Spleen (tissue), 13 donors: ENCODE measurements at places on chromosomes 16 and 17. TPM values are rescaled to one million over a fixed set of nuclear protein-coding genes. Genes with fewer than 3 reads are reported as not detected.

DNA sequence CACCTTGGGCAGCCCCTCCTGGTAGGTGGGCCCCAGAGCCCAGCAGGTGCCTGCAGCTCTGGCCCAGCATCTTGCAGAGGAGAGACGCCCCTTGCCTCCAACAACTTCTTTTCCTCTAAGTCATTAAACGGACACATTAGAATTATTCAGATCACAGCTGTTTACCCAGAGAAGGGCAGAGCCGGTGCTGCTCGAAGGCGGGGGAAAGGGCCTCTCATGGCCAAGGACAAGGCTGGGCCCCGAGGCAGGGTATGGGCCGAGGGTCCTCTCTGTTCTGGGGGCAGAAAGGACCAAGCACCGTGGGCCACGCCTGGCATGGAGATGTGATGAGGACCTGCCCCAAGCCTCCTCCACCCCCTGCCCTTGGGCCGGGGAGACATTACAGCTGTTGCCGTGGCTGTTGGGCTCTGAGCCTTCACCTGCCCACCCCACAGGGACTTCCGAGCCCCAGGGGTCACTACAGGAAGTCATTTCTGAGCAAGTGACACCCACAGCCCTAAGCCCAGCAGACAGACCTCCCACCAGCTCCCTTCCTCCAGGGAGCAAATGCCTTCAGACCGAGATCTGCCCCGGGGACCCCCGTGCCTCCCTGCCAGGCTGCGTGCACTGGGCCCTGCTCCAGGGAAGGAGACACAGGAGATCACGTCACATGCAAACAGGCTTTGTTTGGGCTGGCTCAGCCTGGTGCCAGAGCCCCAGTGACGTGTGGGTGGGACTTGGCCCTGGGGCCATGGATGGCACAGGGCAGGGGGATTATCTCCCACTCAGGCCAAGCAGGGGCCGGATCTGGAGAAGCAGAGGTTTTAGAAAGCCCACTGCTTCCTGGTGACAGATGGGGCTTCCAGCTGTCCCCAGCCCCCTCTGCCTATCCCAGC is 699 bp upstream of the PVALEF start:
- DNase-seq: no peak

DNA sequence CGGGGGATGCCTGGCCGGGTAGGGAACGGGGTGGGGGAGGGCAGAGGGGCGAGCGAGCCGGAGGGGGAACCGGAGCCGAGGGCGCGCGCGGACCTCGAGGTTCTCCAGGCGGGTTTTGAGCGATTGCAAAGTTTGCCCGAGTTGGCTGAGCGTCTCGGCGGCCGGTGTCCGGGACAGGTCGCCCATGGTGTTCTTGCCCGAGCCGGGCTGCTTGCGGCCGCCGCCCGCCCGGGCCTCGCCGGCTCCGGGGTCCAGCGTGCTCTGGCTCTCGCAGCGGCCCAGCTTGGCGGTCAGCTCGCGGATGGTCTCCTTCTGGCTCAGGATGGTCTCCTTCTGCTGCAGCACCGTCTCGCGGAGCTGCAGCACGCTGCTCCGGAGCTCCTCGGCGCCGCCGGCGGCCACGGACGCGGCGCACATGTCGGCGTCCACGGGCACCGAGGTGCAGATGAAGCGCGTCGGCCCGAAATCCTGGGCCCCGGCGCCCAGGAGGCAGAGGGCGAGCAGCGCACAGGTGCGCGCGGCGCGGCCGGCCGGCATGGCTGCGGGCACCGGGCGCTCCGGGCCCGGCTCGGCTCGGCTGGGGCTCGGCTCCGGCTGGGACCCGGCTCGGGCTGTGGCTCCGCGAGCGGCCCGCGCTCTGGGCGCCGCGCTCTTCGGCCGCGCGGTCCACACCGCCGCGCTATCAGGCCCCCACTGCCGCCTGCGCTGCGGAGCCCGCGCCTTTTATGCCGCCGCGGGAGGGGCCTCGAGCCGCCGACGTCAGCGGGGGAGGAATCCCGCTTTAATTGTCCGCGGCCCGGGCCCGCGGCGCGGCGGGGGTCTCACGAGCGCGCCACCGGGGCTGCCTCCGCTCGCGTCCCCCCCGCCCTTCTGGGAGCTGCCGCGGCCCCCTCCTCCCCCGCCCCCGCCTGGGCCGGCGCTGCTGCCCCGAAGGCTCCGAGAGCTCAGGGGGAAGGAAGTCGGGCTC is at the start of gene NPTX1:
NPTX1 (minus strand) TSS at position 698 of the 967 bp plus-strand sequence; CDS start at position 537, 161 bp downstream.
- no peak for DNase-seq

GRCh38 chr17:15194859-15195277 is 70.3 kb downstream of the PMP22 start:
- DNase-seq: no peak

DNA sequence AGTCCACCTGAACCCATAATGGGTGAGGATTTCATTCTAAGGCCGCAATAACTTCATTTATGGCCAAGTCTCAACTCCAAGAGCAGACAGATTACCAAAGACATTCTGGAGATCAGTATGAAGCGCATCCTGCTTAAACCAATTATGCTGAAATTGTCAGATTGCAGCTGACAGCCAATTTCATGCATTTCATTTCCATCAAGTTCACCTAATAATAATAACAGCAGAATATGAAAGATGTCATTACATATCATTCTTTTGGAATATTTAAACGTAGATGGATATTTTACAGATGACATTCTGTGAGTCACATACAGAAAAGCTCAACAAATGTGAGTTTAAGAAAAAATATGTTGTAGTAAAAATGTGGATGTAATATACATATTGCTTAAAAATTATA is 54.9 kb upstream of the NACA2 start:
- no peak for DNase-seq

The CACNG3 gene
- not detected for polyA plus RNA-seq

The DNAH2 gene
- polyA plus RNA-seq: 0.02 TPM

DNA sequence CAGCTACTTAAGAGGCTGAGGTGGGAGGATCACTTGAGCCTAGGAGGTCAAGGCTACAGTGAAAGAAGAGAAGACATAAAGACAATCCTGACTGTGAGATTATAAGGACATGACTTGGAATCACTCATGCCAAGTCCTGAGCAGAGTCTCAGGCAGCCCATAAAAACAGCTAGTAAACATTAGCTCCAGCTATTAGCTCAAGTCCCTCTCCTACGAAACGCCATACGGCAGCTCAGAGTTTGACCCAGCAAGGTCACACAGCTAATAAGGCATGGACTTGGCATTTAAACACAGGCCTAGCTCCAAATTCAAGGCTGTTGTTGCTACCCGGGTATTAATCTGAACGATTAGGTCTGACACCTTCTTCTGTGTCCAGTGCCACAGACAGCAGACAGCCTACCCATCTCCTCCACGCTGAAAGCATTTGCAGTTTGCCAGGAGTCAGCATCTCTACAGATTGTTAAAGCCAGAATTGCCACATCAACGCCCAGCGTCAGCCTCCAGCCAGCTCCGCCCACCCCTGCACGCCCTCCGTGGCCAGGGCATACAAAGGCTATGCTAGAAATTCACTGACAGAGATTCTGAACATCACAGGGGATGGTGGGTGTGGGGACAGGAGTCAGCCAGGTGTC is 9.9 kb upstream of the TMEM114 start:
- DNase-seq: no peak

The KRT9 gene
- not detected for polyA plus RNA-seq

GRCh38 chr16:85436636-85437165 is 176.4 kb upstream of the GSE1 start:
- no peak for DNase-seq

- DNase-seq: no peak
Observed at GRCh38 chr16:88331989-88332920, 50.5 kb upstream of the ZNF469 start.

GRCh38 chr17:50841949-50842354 is 6.6 kb downstream of the WFIKKN2 start:
- no peak for DNase-seq

The CA7 gene
- polyA plus RNA-seq: not detected

The ABR gene
- polyA plus RNA-seq: 18.5 TPM

DNA sequence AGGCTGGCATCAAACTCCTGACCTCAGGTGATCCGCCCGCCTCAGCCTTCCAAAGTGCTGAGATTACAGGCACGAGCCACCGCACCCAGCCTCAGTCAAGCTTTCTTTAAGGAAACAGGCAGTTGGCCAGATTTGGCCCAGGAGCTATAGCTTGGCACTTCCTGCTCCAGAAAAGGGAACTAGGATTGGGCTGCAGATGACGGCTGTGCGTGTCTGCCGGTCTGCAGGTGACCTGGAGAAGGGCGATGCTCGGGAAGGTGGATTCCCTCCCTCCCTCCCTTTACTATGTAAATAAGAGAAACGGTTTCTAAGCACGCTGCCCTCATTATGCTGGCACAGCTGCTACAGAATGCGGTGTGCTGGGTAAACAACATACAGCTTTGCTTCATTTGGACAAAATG is 215.9 kb downstream of the RPTOR start:
- peak; percentile 78 for DNase-seq

DNA sequence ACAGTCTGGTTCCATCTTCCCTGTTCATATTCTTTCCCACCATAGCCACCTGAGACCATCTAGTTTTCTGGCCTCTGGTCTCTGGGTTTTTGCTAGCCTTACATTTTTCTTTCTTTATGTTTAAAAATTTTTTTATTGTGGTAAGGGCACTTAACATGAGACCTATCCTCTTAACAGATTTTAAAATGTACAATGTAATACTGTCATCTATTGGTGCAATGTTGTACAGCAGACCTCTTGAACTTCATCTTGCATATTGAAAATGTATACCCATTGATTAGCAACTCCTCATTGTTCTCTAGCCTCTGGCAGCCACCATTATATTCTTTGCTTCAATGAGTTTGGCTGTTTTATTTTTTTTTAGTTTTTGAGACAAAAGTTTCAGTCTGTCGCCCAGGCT is 39.2 kb downstream of the ITGAM start:
- DNase-seq: no peak

- DNase-seq: no peak
Observed at GRCh38 chr17:67358612-67359011, 7.8 kb downstream of the PSMD12 start.

The MPV17L gene
- 0.79 TPM for polyA plus RNA-seq

The QPRT gene
- 3.3 TPM for polyA plus RNA-seq

DNA sequence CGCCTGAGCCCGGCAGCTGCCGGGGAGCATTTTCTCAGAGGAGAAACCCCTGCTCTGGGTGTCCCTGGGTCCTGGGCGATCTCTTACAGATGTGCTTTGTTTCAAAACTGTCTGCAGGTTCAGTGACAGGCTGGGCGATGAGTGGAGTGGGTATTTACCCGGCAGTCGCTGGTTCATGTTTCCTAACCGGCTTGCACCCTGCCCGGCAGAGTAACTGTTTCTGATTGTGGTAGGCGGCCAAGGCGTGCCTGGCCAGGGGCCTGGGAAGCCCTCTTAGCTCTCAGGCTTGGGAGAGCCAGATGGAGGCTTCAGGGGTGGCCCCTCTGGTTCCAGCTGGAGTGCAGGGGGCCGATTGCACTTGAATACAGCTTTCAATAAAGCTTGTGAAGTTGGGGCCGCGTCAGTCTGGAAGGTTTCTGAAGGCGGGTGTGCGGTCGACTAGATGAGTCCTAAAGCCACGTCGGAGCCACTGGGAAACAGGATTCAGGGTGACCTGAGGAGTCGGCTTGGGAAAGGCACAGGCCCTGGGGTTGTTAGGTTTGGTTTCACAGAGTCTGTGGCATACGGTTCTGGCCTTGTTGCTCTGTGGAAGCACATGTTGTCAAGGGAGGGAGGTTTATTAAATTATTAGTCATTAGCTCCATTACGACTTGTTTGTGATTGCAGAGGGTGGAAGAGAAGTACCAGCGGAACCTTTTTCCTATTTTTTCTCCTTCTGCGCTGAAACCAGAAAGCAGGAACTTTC is 1.4 kb downstream of the BAIAP2 start:
- DNase-seq: peak; percentile 77

DNA sequence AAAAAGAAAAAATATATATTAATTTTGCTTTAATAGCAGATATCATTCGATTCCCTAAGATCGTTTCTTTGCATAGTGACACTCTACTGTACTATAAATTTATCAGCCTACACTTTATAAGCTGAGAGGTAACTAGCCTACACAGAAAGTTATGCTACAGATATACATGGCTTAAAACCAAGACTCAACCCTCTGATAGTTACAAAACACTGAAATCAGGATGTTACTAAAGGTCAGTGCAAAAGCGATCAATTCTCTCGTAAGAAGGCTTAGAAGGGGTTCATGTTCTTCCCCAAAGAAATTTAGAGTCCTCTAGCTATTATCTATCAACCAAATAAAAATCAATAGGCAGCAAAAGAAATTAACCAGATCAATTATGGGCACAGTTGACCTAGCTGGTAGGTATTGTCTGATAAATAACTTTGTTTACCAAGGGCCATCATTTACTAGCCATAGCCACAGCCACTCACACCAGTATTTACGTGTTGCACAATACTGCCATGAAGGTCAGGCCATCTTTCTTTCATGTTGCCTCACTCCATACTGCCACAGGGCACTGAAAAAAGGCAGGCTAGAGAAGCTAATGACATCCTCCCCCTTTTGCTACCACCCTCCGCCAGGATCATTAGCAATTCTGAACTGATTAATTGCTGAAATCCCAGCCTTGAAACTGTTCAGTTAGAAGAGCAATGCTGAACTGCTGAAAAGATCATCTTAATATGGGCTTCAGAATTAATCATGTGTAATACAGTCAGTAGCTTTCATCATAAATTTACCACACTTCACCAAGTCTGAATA is 43.7 kb downstream of the RND2 start:
- no peak for DNase-seq

DNA sequence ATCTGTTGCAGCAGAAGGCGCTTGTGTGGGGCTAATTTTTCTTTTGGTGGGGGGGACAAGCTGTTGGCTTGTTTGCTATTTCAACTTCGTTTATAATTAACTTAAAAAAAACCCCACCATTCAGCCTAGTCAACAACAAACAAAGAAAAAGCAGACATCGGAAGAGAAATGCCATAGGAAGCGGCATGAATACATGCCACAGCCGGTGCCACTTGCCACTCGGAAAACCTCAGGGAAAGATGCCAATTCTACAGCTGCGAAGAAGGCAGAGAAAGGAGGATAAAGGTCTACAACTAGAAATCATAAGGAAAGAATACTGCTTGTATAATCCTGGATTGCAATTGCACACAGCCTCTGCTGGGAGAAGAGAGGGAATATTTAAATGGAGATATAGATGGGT is 254.4 kb upstream of the PMFBP1 start:
- no peak for DNase-seq

- no peak for DNase-seq
Observed at GRCh38 chr17:39082482-39082881, 69.0 kb downstream of the PLXDC1 start.

The SOCS3 gene
- polyA plus RNA-seq: 10.7 TPM

DNA sequence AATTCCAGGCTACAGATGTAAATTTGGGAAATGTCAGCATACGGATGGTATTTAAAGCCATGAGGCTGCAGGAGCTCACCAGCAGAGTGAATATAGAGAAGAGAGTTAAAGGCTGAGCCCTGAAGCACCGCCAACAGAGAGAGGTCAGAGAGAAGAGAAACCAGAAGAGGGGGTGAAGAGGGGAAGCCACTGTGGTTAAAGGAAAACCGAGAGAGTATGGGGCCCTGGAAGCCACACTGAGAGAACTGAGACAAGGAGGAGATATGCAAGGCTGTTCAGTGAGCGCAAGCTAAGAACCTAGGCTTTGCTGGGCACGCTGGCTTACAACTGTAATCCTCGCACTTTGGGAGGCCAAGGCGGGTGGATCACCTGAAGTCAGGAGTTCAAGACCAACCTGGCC is 24.6 kb downstream of the COPRS start:
- no peak for DNase-seq
